ENCODE measurements at places on chromosomes 2 and 18.
A peak's percentile ranks its signal among the peaks of the same experiment; 100 is the strongest.

GRCh38 chr2:136005462-136006196 is 20.2 kb upstream of the DARS1 start:
- no peak overlapping the region for H3K4me3 ChIP-seq
- no peak for DNase-seq
- H3K27me3 ChIP-seq: no peaks in the 10 kb centered on the region

- H3K36me3 ChIP-seq: no peaks in the 10 kb centered on the region
- no peak overlapping the region for H3K27ac ChIP-seq
- H3K4me1 ChIP-seq: no peaks in the 10 kb centered on the region
- no peak for DNase-seq
Observed at GRCh38 chr2:119697290-119698020, 18.5 kb downstream of the TMEM177 start.

DNA sequence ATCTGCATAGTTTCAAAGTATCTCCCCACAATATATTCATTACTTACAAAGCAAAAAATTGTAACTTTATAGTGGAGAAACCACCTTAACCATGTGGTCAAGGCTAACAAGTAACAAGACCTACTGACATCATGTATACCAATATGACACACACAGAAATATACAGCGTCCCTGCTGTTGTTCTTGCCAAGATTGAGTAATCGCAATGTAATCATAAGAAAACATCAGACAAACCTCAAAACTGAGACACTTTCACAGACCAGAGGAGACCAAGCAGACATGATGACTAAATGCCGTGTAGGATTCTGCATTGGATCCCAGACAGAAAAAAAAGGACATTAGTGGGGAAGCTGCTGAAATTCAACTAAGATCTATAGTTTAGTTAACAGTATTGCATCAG is 123.0 kb downstream of the ACAA2 start:
- H3K4me1 ChIP-seq: peaks cover 30% of the 10 kb centered on the region
- DNase-seq: peak; percentile 78
- H3K4me3 ChIP-seq: peak overlapping the region; percentile 46

DNA sequence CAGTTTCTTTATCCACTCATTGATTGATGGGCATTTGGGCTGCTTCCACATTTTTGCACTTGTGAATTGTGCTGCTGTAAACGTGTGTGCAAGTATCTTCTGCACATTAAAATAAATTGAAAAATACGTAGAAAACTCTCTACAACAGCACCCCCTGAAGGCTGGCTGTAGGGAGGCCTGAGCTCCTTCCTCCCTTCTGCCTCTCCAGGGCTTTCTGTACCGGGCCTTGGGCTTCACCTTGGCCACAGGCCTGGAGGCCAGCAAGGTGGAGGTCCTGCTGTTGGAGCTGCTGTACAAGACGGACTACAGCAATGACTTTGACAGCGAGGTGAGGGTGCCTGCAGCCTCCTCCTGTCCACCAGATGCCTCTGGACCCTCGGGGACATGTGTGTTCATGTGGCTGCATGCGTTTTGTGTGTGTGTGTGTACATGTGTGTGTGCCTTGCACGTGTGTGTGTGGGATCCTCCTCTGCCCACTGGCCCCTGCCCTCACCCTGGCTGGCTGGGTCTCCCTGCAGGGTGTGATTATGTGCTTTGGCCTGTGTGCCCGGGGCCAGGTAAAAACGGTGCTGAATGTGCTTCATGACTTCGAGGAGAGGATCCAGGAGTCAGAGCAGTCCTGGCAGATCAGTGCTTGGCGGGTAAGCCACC is 29.2 kb downstream of the MROH2A start:
- DNase-seq: peak; percentile 21
- no peaks in the 10 kb centered on the region for H3K27me3 ChIP-seq

DNA sequence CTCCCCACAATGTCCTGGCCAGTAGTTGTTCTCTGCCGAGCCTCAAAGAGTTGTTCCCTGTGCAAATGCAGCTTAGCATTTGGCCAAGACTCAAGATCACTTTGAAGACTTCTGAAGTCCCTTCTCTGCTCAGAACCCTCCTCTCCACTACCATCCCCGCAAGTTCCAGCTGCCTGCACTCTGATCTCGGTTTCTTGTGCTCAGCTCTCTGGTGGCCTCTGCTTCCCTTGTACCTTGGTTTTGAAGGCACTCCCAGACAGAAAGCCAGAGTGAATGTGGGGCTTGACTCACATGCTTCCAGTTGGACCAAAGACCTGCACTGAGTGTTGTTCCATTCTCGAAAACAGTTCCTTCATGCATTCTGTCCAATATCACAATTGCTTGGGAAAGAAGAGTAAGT is 28.6 kb downstream of the CRACDL start:
- no peak overlapping the region for H3K4me3 ChIP-seq
- no peaks in the 10 kb centered on the region for H3K36me3 ChIP-seq
- no peaks in the 10 kb centered on the region for H3K27me3 ChIP-seq
- no peak overlapping the region for H3K27ac ChIP-seq

GRCh38 chr2:35783723-35784122 is 571.9 kb upstream of the CRIM1 start:
- DNase-seq: peak; percentile 22
- H3K27ac ChIP-seq: no peak overlapping the region
- no peaks in the 10 kb centered on the region for H3K36me3 ChIP-seq
- no peaks in the 10 kb centered on the region for H3K4me1 ChIP-seq
- H3K27me3 ChIP-seq: no peaks in the 10 kb centered on the region

DNA sequence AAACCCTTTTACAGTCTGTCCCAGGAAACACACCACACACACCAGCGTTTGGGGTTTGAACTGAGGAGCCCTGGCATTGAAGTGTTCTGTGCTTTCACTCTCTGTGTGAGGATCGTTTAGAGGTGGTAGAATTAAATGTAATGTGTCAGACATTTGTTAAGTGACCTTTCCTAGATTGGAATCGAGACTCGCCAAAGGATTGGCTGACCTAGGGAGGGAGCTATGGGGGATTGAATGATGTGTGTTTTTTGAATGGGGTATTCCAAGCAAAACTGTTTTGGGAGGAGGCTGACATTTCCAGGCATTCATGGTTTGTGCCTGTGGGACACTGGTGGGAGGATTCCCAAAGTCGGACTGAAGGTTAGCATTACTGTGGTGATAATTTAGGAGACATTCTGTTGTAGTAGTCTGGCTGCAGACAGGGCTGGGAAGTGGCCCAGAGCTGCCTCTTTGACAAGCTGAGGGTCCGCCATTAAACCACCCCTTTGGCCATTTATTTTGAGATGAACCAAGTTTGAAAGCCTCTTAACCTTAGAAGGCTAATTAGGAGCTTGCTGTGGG is 1.7 kb downstream of the MYO1B start:
- peak overlapping the region; percentile 39 for H3K27ac ChIP-seq
- H3K27me3 ChIP-seq: no peaks in the 10 kb centered on the region
- H3K4me1 ChIP-seq: peaks cover 51% of the 10 kb centered on the region
- H3K36me3 ChIP-seq: 0 out of 2 replicates have a peak, but pooled peaks cover 2% of the 10 kb centered on the region
- peak overlapping the region; percentile 90 for H3K4me3 ChIP-seq

DNA sequence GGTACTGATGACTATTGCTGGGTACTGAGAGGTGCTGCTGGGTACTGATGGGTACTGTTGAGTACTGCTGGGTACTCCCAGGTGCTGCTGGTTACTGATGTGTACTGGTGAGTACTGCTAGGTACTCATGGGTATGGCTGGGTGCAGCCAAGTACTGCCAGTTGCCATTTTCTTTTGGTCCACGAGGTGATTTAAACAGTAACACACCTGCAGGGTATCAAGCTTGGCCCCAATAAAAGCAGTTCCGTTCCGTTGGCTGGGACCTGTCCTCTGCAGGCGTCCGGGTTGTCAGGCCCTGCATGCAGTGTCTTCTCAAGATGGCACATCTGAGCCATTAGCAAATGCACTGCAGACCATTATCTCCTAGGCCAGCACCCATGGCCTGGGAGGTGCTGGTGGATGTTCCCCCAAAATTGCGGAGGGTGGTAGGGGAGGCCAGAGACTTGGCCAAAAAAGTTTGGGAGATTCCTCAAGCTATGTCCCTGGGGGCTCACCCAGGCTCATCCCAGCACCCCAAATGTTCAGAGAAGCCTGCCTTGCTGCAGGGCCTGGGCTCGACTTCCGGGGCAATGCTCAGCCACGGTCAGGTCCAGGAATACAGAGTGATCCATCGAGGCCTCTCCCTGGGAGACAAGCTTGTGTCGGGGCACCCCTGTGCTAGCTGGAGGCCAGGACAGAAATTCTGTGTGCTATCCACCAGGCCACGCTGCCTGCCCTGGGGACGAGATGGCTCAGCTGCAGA is 165.2 kb downstream of the TWIST2 start:
- no peak for DNase-seq
- H3K36me3 ChIP-seq: no peaks in the 10 kb centered on the region
- no peaks in the 10 kb centered on the region for H3K27me3 ChIP-seq
- H3K27ac ChIP-seq: no peak overlapping the region
- peaks cover 5% of the 10 kb centered on the region for H3K4me1 ChIP-seq

GRCh38 chr2:35220461-35220860 is 1135.1 kb upstream of the CRIM1 start:
- H3K27me3 ChIP-seq: no peaks in the 10 kb centered on the region
- H3K4me1 ChIP-seq: no peaks in the 10 kb centered on the region
- no peak overlapping the region for H3K27ac ChIP-seq
- H3K36me3 ChIP-seq: no peaks in the 10 kb centered on the region
- DNase-seq: peak; percentile 29

DNA sequence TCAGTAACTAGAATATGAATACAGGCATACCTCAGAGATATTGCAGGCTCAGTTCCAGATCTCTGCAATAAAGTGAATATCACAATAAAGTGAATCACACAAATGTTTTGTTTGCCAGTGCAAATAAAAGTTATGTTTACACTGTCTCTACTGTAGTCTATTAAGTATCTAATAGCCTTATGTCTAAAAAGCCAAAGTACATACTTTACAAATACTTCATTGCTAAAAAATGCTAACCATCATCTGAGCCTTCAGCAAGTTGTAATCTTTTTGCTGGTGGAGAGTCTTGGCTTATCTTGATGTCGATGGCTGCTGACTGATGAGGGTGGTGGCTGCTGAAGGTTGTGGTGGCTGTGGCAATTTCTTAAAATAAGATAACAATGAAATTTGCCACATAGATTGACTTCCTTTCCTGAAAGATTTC is 159.4 kb downstream of the MYO1B start:
- no peaks in the 10 kb centered on the region for H3K27me3 ChIP-seq
- peaks cover 28% of the 10 kb centered on the region for H3K4me1 ChIP-seq
- H3K27ac ChIP-seq: peak overlapping the region; percentile 39
- DNase-seq: peak; percentile 90

- no peaks in the 10 kb centered on the region for H3K4me1 ChIP-seq
- H3K36me3 ChIP-seq: peaks cover 36% of the 10 kb centered on the region
- H3K27ac ChIP-seq: no peak overlapping the region
- no peak overlapping the region for H3K4me3 ChIP-seq
Observed at GRCh38 chr2:214747992-214748391, 61.5 kb downstream of the BARD1 start.

DNA sequence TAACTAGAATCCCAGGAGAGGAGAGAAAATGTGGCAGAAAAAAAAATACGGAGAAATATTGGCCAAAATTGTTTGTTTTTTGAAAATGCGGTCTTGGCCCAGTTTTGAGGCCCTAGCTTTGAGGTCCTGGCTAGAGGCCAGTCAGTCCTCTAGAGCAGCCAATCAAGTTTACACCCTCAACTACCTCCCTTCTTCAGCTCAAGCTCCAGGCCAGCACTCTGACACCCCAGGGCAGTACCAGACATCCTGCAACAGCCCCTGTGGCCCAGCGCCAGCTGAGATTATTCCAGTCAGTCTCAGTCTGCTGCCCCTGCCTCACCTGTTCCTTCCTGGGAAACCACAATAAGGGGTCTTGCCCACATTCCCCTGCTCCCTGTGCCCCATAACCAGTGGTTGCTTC is 107.7 kb downstream of the UGGT1 start:
- H3K4me3 ChIP-seq: no peak overlapping the region
- no peak for DNase-seq
- no peak overlapping the region for H3K27ac ChIP-seq
- no peaks in the 10 kb centered on the region for H3K4me1 ChIP-seq
- H3K27me3 ChIP-seq: no peaks in the 10 kb centered on the region
- H3K36me3 ChIP-seq: no peaks in the 10 kb centered on the region

DNA sequence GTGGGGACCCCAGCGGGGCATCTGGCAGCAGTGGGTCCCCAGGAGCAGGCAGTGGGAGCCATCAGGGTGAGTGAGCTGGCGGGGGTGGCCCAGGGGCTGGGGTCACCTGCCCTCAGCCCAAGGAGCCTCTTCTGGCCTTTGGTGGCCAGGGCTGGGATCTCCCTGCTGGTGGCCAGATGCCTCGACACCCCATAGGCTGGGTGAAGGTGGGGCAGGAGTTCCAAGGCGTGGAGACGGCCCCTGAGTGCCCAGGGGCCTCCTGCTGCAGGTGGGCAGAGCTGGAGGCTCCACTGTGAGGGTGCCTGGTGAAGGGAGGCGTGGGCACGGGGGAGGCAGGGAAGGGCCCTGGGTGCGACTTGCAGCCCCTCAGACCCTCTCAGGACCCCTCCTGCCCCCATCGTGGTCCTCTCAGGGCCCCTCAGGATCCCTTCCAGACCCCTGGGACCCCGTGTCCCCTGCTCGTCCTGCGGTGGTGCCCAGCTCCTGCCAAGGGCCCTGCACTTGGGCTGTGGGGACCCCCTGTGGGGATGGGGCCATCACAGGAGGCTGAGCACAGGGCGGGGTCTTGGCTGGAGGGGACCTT is 5.0 kb upstream of the GPR35 start:
- no peak overlapping the region for H3K4me3 ChIP-seq
- H3K27ac ChIP-seq: no peak overlapping the region
- H3K27me3 ChIP-seq: no peaks in the 10 kb centered on the region
- H3K4me1 ChIP-seq: no peaks in the 10 kb centered on the region
- DNase-seq: no peak

GRCh38 chr2:100206731-100207255 is 64.4 kb upstream of the AFF3 start:
- no peaks in the 10 kb centered on the region for H3K36me3 ChIP-seq
- no peaks in the 10 kb centered on the region for H3K4me1 ChIP-seq
- H3K27ac ChIP-seq: no peak overlapping the region
- H3K27me3 ChIP-seq: no peaks in the 10 kb centered on the region
- H3K4me3 ChIP-seq: no peak overlapping the region

DNA sequence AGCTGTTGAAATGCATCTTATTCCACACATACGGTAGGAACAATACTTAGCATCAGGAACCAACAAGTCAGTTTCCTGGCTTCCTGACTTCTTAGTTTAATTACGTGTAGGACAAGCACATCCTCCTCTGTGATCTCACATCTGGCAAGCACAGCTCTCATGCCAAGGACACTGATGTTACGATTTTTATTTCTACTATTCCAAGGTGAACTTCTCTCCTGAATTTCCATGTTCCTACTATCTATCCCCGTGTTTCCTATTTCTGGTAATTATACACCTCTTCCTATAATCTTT is 374.0 kb downstream of the NCKAP5 start:
- peaks cover 12% of the 10 kb centered on the region for H3K4me1 ChIP-seq
- no peak overlapping the region for H3K27ac ChIP-seq
- no peaks in the 10 kb centered on the region for H3K36me3 ChIP-seq
- H3K27me3 ChIP-seq: no peaks in the 10 kb centered on the region
- no peak overlapping the region for H3K4me3 ChIP-seq
- no peak for DNase-seq

DNA sequence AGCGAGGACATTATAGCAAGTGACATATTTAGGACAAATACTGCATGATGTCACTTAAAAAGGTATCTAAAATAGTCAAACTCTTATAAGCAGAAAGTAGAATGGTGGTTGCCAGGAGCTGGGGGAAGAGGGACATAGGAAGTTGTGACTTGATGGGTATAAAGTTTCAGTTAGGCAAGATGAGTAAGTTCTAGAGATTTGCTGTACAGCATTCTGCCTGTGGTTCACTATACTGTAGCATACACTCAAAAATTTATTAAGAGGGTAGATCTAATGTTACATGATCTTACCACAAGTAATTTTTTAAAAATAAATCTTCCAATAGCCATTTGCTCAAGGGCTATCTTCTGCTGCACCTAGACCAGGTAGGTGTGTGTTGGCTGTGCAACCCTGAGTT is 78.1 kb upstream of the NPAS2 start:
- DNase-seq: no peak
- H3K4me1 ChIP-seq: peaks cover 25% of the 10 kb centered on the region
- peak overlapping the region; percentile 65 for H3K27ac ChIP-seq
- H3K36me3 ChIP-seq: no peaks in the 10 kb centered on the region
- H3K27me3 ChIP-seq: no peaks in the 10 kb centered on the region

All from PC-3 (cell line).